ENCODE measurements at places on chromosomes 5 and 9.

DNA sequence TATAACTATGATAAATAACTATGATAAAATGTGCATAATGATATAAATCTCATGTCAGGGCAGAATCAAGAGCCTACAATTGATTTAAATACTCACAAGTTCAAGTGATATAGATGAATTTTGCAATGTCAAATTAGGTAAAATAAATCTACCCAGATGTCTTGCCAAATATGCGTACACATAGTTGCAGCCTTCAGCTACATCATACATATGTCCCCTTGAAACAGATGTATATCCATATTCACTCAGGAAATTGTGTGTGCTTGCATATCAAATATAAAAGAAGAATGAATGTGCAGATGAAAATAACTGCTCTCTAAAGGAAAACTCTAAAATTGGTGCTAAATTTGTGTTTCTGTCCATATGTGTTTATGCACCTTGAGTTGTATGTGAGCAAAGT lies 130.7 kb downstream of the CDH12 start:
- no peak for DNase-seq

- no peak for DNase-seq
Observed at GRCh38 chr5:162683284-162683683, 615.7 kb downstream of the GABRG2 start.

DNA sequence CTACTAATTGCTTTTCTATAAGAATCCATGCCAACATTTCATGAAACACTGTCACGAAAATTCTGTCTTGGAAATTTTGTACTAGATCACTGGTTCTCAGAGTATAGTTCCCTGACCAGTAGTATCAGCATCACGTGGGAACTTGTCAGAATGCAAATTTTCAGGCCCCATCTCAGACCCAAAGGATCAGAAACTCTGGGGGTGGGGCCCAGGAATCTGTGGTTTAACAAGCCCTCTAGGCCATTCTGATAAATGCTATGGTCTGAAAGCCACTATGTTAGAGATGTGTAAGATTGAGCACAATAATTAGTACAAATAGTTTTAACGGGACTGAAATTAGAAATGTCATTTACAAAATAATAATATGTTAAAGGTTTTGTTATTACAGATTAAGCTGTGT lies 615.7 kb upstream of the ARRDC3 start:
- DNase-seq = no peak

GRCh38 chr5:17966640-17967402 lies 332.6 kb downstream of the TAF11L14 start:
- DNase-seq = no peak

GRCh38 chr5:145479857-145480256 lies 355.3 kb downstream of the PRELID2 start:
- no peak for DNase-seq

DNA sequence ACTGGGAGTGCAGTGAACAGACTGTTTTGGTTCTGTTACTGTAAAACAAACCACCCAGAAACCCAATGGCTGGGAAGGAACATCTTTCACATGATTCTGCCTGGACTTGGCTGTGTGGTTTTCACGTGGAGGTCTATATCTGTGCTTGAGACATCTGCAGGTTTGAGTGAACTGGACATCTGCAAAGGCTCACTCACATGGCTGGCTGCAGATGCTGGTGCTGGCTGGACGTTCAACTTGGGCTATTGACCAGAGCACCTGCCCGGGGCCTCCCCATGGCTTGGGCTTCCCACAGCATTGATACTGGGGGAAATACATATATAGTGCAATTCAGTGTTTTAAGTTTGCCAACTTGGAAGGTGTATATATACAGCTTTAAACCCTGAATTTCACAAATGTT lies 6.8 kb downstream of the CTSL start:
- no peak for DNase-seq

DNA sequence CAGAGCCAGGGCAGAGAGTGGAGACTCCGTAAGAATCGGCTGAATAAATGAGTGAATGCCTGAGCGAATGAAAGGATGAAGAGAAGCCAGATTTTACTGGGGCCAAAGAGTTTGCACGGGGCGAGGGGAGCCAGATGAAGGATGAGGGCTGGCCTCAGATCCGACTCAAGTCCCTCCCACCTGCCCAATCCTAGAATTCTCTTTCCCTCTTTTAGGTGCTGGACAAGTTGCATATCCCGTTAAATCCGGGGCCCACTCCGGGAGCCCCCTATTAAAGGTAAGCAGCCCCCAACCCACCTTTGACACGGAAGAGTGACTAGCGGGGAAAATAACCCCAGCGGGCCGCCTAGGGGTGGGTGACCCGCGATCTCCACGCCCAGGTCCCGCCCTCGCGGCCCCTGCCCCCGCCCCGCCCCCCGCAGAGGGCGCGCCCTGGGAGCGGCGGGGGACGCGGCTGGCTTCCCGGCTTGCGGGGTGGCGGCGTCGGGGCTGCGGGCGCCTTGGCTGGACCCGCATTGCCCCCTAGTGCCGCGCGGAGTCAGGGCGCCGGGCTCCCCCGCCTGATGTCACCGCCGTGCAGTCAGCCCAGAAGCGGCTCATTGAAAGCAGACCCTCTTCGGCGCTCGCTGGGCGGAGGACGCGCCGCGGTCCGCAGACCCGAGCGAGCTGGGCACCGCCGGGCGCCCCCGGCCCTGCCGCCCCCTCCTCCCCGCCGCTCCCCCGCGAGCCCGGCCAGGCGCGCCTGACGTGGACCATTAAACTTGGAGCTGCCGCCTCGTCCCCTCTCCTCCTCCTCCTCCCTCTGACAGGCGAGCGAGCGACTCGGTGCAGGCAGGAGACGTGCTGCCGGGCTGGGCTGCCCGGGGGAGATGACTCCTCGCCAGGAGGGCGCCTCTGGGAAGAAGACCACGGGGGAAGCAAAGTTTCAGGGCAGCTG lies at the start of gene ADRA1B:
TSS of gene ADRA1B (plus strand) at position 579 of the 937 bp plus-strand sequence. CDS start 424 bp downstream, outside the sequence.
- DNase-seq = peak; percentile 88

DNA sequence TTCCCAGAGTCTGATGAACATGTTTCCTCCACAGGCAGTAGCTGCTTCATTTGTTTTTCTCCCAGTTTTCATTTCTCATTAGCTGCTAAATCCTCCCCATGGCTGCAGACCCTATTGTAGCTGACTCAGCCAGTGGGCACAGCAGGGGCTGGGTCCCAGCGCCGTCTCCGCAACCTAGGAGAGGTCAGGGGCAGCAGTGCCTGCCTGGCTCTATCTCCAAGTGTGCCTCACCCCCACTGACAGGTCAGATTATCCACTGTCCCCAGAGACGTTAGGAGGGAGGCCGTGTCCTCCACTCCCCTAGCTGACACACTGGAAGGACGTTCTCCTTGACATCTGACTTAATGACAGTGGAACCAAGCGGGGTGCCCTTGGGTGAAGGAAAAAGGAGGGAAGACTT lies 31.1 kb downstream of the KCNIP1 start:
- no peak for DNase-seq

DNA sequence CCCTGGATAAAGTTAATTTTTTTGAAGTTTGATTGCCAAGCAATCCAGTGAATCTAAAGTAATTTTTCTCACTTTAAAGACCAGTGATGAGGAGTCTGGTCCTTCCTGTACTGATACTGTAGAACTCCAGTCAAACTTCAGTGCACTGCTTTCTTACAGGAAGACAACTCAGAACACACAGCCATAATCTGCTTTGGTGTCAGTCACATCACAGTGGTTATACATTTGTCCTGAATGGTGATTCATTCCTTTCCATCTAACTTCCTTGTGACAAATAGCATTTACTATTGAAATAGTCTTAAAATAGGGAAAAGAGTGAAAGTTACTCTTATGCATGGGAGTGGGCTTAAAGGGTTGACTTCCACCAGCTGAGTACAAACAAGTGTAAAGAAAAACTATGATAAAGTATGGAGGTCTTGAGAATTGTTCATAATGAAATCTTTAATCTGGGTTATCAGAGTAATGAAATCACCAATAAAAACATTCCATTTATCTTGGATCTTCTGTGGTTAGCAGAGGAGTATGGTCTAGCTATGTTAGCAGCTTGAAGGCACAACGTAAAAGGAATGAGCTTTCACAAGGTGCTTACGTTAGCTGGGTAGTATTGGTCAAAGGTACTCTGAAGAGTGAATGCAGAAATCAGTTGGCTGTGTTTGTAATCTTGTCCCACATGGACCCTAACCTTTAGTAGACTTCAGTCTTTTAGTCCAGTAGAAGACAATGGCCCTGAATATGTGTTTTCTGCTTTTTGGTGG lies 41.5 kb downstream of the DCP2 start:
- DNase-seq = no peak

GRCh38 chr5:69512740-69513260 lies 20.2 kb downstream of the OCLN start:
- no peak for DNase-seq

DNA sequence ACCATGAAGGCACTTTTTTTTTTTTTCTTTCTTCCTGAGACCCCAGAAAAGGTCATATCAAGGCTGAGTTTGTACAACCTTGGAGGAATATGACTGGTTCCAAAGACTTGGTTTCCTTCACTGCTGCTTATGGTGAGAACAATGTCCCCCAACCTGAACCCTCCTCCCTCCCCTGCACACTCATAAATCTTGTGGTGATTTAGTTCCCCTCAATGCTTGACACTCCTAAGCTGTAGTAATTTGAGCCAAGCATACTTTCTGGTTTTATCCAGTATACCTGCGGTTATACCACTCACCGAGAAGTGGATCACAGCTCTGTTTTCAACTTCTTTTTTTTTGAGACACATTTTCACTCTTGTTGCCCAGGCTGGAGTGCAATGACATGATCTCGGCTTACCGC lies 149.9 kb upstream of the KLF4 start:
- no peak for DNase-seq

DNA sequence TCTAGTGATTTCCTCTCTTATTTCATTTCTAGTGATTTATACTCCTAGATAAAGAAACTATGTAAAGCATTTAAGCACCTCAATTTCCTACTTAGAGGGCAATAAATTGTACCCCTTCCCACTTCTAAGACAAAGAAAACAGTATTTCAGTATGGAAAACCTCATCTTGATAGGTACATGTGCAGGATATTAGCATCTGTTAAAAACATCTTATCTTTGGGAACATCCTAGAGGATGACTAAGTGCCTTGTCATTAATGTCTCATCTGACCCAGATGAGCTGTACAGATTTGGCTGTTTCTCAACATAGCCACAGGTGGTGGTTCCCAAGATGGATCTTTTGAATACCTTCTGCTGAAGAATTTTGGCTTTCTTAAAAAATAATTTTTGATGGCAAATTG lies 5.7 kb downstream of the MEGF10 start:
- DNase-seq = no peak

DNA sequence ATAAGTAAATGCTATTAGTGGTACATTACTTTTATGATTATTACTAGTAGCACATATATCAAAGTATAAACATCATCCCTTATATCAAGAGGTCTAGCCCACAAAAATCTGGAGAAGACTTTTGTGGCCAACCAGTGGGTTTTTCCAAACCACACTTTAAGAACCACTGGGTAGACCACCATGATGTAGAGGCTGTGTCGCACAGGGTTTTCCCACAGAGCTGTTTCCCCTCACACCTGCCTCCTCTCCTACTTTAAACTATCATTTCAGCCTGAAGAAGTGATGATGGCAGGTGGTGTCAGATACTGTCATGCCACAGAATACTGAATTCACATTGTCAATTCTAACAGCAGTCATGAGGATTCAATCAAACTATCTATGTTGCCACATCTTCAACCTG lies 109.2 kb downstream of the FBXW11 start:
- DNase-seq = no peak

GRCh38 chr9:73151653-73152542 lies at the start of gene ANXA1:
Gene ANXA1, plus strand, starts transcription at chr9:73151865. Its CDS starts 6,671 bp downstream, at chr9:73158536.
- DNase-seq = no peak

- no peak for DNase-seq
Observed at GRCh38 chr9:11758016-11758415, 935.2 kb upstream of the TYRP1 start.
